Activated gamma-delta T cell (primary cell): ENCODE measurements at places on chromosomes 7 and 10.

DNA sequence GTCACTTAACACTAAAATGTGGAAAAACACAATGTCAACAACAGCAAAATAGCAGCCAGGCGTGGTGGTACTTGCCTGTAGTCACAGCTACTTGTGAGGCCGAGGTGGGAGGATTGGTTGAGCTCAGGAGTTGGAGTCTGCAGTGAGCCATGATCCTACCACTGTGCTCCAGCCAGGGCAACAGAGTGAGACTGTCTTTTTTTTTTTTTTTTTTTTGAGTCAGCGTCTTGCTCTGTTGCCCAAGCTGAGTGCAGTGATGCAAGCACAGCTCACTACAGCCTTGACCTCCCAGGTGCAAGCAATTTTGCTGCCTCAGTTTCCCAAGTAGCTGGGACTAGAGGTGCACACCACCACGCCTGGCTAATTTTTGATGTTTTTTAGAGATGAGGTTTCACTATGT, 6.1 kb downstream of the KCTD7 start:
- DNase-seq: no peak

DNA sequence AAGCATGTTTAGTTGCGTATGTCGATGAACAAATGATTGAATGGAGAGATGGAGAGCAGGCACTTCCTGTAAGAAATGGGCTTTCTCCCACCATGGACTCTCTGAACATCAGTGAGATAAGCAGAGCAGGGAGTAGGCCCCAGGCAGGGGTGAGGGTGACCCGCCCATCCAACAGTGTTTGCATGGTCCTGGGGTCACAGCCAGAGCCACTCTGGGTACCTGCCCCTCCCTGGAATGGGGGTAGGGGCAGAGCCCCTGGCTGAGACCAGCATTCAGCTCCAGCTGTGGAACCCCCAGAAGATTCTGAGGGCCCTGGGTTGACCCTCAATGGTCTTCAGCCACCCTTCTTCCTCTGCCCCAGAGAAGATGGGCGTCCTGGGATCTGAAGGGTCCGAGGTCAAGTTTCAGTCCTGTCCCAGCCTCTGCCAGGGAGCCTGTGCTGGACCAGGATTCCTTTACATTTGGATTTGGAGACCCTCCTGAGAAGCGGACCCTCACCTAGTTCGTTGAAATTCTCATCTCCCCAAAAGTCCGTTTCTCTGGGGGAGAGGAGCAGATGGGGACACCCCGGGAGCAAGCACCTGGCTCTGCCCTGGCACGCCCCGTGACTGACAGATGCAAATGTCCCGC, 2.4 kb upstream of the FGF8 start:
- DNase-seq: no peak

- DNase-seq: no peak
Measured at GRCh38 chr10:77962350-77963146, 36.0 kb upstream of the DLG5 start.

DNA sequence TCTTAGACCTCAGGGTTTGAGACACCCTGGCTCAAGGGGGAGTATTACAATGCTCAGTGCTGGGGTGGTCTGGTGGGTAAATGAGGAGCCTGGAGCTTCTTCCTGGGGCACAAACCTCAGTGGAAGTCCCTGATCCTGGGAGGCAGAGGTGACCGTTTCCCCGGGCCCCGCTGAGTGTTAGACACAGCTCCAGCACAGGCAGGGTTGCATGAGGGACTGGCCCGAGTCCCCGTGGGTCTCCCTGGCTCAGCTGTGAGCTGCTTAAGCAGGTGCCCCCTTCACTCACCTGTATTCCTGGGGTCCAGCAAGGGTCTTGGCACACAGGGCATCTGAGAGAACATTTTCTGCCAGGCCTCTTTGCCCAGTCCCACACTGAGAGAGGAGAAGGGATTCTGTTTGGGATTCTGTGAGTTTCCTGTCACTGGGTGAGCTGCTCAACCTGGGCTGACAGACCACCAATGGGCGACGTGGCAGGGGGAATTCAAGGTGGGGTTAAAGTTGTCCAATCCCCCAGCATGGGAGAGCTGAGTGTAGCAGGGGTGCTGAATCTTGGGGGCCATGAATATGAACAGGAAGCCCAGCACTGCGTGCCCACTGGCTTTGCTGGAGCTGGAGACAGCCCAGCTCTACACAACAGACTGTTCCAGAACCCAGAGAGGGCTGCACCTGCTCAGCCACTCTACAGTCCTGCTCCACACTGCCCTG, 29.9 kb downstream of the DDIT4 start:
- DNase-seq: no peak

- DNase-seq: no peak
Measured at GRCh38 chr7:80175744-80176143, 41.1 kb downstream of the GNAI1 start.

DNA sequence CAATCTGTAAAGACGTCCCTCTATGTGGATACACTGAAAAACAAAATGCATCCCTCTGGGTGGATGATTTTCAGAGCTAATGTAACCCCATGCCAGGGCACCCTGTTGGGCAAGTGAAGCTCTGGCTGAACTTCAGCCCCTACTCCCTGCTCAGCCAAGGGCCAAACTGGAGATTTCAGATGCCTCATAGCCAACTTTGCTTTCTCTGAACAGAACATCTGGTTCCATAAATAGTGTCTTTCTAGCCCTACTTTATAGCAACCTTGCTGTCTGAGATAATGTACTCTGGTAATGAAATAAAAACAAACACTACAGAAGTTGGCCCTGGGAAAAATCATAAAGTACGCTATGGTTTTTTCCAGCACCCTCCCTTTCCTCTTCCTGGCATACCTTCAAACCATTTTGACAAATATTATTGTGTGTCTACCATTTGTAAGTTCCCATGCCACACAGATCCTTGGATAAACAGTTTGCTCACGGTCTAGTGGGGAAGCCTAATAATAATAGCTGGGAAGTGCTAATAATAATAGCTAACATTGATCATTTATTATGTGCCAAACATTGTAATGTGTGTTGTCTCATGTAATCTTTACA, 3.4 kb downstream of the ENTPD1 start:
- DNase-seq: no peak

- no peak for DNase-seq
Measured at GRCh38 chr10:95531058-95531809, 29.9 kb downstream of the SORBS1 start.

GRCh38 chr7:98085674-98086073, 21.0 kb upstream of the LMTK2 start:
- DNase-seq: no peak

DNA sequence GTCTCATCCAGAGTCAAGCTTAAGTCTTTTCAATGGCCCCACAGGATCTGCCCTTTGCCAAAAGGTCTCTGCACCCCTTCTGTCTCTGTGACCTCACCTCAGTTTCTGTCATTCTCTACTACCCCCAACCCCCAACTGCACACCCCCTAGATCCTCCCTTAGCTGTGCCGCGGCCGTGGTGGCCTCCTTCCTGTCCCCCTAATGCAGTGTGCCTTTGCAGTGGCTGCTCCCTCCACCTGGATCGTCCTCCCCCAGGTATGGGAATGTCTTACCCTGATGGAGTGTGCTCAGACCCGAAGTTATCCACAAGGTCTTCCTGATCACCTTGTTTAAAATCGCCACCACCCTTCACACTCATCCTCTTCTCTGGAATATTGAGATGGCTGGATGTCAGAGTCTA, 9.6 kb downstream of the FGF8 start:
- no peak for DNase-seq

DNA sequence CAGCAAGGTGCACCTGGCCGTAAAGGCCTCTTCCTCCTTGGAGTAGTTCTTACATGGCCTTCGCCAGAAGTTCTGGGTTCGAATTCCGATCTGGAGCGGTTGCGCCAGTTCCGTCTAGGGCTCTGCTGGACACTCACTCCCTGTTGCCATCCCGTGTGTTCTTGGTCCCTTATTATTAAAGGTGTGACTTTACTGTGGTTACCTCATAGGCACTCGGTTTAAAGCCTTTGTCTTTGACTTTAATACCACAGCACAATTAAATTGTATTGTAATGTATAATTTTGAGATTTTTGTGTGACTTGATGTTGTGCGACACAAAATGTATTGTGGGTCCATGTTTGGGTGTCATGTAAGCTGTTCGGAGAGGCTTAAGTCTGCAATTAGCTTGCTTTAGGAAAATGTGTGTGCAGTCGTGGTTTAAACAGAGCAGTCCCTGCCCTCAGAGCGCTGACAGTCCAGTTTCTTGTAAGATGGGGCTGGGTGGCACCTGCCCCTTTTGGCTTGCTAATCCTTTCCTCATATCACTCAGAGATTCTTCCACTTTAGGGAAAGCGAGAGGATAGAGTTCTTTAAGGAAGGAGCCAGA, 919 bp downstream of the INPP5F start:
- DNase-seq: no peak

DNA sequence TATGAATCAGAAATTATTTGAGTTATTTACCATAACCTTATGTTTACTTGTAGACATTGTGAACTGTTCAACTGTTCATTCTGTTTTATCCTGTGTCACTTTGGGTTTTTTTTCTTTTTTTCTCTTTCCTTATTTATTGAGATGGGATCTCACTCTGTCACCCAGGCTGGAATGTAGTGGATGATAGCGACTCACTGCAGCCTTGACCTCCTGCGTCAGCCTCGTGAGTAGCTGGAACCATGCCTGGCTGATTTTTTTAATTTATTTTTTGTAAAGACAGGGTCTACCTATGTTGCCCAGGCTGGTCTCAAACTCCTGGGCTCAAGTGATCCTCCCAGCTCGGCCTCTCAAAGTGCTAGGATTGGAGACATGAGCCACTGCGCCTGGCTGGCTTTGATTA, 97.1 kb downstream of the CSTF2T start:
- no peak for DNase-seq

DNA sequence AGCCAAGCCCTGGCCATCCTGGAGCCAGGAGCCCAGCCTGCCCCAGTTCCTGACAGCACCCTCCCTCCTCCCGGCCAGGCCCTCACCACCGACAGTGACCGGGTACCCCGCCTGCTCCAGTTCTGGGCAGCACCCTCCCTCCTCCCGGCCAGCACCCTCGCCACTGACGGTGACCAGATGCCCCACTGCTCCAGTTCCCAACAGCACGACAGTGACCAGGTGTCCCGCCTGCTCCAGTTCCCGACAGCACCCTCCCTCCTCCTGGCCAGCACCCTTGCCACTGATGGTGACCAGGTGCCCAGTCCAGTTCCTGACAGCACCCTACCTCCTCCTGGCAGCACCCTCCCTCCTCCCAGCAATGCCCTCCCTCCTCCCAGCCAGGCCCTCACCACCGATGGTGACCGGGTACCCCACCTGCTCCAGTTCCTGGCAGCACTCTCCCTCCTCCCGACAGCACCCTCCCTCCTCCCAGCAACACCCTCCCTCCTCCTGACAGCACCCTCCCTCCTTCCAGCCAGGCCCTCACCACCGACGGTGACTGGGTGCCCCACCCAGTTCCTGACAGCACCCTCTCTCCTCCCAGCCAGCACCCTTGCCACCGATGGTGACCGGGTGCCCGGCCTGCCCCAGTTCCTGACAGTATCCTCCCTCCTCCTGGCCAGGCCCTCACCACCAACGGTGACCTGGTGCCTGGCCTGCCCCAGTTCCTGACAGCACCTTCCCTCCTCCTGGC, 40.3 kb downstream of the VIPR2 start:
- DNase-seq: no peak

- DNase-seq: no peak
Measured at GRCh38 chr10:59557052-59557451, 152.6 kb downstream of the SLC16A9 start.

DNA sequence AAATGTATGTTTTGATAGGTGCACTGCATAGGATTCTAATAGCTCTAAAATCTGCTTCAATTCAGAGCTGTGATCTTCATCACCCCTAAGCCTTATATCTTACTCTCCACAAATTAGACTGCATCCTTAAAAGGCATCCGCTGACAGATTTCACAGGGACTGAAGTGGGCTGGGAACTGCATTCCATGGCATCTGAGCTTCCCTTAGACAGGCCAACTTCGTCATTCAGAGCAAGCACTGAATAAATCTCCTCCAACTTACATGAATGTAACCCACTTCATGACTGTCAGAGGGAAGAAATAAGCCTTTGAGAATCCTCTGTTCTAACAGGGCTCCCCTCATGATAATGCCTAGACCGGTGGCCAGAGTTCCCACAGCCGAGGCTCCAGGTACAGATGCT, 71.3 kb downstream of the SFMBT2 start:
- DNase-seq: no peak

DNA sequence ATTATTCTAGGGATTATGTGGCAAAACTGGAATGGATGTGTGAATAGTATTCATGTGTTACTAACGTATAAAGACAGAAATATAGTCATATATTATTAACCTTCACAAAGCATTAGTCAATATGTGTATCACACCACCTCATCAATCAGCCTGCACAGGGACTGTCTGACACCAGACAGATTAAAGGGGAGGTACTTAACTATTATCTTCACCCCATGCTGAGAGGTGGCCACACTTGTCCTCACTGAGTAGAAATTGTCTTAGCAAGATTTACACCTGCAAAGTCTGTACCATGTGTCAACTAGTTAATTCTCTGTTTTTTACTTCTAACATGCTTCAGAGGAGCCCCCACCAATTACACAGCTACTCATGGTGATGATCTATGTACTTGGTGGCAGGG, 146.3 kb upstream of the LRGUK start:
- DNase-seq: no peak

GRCh38 chr10:122707535-122707934, 7.9 kb upstream of the C10orf120 start:
- DNase-seq: no peak

DNA sequence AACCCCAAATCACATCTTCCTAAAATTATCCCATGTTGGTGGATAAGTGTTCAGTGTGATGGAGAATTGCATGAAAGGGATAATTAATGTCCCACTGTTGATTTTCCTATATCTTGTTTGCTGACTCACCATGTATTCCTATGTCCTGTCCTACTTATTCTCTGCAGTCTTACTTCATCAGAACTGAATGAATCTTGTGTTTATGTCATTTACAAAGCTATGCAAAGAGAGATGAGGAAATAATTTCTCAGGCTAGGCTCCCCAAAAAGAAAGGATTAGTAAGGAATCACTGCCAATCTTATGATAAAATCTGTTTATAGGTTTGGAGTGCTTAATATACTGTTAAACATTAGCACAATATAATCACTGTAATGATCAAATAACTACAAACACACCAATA, 360.8 kb downstream of the CRPPA start:
- DNase-seq: no peak

- DNase-seq: no peak
Measured at GRCh38 chr7:19060761-19061259, 56.6 kb downstream of the TWIST1 start.

GRCh38 chr10:29646960-29647461, 12.2 kb upstream of the SVIL start:
- no peak for DNase-seq

DNA sequence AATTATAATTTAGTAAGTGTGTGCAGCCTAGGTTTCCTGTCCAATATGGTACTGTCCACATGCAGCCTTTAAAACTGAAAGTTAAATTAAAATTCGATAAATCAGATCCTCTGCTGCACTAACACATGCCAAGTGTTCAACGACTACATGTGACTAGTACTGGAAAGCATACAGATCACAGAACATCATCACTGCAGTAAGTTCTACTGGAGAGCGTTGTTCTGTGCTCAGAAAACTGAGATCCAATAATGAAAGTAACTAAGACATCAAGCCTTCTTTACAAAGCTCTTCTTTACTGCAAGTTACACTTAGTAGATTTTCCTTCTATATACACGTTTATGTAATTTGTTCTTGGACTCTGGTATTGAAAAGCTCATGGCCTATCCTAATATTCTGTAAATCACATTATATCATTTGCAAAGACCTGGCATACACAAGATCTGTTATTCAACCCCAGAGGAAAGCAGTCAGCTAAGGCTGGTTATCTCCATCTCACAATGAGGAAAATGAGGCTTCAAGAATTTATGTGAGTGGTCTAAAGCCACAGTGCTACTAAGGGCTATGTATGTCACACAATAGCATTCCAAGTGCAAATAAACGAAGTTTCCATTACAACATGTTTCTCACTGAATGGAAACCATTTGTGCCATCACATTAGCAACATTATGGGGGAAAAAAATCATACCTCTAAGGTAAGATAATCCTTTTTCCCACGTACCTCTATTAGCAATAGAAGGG, 77.6 kb downstream of the VPS41 start:
- DNase-seq: no peak
